ENCODE measurements at places on chromosomes 7 and 10. TPM values are rescaled to one million over a fixed set of nuclear protein-coding genes. Genes with fewer than 3 reads are reported as not detected.

Gene CCDC3
- 21.3 TPM for total RNA-seq

Gene STOX1
- 1.6 TPM for total RNA-seq

Gene MKX
- total RNA-seq: not detected

Gene EMX2
- total RNA-seq: not detected

Gene ADD3
- total RNA-seq: 107 TPM

Gene SUN3
- 17.0 TPM for total RNA-seq

DNA sequence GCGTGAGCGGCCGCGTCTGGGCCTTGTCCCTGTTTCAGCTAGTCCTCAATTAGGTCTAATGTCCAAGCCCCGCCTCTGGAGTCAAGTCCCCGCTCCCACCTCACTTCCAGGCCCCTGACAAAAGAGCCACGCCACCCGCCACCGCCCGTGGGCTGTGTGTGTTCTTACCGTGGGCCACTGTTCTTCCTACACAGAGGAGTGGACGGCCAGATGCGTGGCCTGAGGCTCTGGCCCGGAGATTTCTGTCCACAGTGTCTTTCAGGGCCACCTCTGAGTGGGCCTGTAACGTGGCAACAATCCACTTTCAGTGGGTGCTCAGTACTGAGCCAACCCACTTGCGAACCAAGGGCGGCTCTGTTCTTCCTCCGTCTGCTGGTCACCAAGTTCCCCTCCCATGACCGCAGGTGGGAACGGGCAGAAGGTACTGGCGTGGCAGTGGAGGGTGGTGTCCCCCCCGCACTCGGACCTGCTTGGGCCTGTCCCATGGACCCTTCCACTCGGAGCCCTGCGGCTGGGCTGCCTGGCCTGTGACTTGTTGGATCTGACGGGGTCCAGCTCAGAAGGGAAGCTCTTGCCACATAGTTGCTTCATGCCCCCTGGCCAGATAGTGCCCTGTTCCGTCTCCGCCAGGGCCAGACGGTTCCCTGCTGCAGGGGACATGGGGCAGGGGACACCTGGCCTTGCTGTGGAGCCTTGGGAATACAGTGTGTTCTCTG is 15.0 kb upstream of the ZFAND2A start:
- 0 out of 2 replicates have a peak, but pooled peaks cover 8% of the 10 kb centered on the region for H3K27me3 ChIP-seq
- H3K4me1 ChIP-seq: peaks cover 13% of the 10 kb centered on the region
- no peak overlapping the region for H3K4me3 ChIP-seq
- H3K27ac ChIP-seq: no peak overlapping the region

DNA sequence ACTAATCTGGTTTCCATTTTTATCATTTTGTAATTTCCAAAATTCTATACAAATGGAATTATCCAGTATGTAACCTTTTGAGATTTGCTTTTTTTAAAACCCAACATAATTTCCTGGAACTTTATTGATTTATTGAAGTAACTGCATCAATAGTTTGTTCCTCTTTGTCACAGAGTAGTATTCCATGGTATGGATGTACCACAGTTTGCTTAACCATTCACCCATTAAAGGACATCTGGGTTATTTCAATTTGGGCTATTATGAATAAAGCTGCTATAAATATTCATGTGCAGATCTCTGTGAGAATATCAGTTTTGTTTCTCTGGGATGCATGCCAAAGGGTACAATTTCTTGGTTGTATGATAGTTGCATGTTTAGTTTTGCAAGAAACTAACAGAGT is 2.9 kb downstream of the GPNMB start:
- H3K27ac ChIP-seq: no peak overlapping the region
- H3K4me1 ChIP-seq: peaks cover 9% of the 10 kb centered on the region
- H3K4me3 ChIP-seq: no peak overlapping the region
- H3K36me3 ChIP-seq: no peaks in the 10 kb centered on the region
- 0 out of 2 replicates have a peak, but pooled peaks cover under 1% of the 10 kb centered on the region for H3K27me3 ChIP-seq

GRCh38 chr10:73950155-73950948 is 39.4 kb downstream of the PLAU start:
- H3K27ac ChIP-seq: no peak overlapping the region
- H3K27me3 ChIP-seq: no peaks in the 10 kb centered on the region
- no peak for DNase-seq
- no peak overlapping the region for H3K4me3 ChIP-seq
- H3K4me1 ChIP-seq: peaks cover 8% of the 10 kb centered on the region

All from SJSA1 (cell line).